ENCODE measurements at places on chromosomes 3 and 15. TPM values are rescaled to one million over a fixed set of nuclear protein-coding genes. Genes with fewer than 3 reads are reported as not detected.

Gene STXBP5L
- total RNA-seq: not detected

Gene MUC13
- not detected for total RNA-seq

Gene NEK11
- total RNA-seq: 5.0 TPM

Gene NME9
- total RNA-seq: not detected

Gene RSL24D1
- 127 TPM for total RNA-seq

Gene KNL1
- total RNA-seq: 90.1 TPM

Gene GOLGA6A
- total RNA-seq: not detected

Gene KLF15
- total RNA-seq: 0.59 TPM

Gene ZNF80
- total RNA-seq: not detected

GRCh38 chr15:63942486-63943365 is 103.6 kb downstream of the DAPK2 start:
- DNase-seq: no peak

- DNase-seq: peak; percentile 9
These were observed 13.1 kb downstream of the ARIH1 start for GRCh38 chr15:72487070-72487797.

DNA sequence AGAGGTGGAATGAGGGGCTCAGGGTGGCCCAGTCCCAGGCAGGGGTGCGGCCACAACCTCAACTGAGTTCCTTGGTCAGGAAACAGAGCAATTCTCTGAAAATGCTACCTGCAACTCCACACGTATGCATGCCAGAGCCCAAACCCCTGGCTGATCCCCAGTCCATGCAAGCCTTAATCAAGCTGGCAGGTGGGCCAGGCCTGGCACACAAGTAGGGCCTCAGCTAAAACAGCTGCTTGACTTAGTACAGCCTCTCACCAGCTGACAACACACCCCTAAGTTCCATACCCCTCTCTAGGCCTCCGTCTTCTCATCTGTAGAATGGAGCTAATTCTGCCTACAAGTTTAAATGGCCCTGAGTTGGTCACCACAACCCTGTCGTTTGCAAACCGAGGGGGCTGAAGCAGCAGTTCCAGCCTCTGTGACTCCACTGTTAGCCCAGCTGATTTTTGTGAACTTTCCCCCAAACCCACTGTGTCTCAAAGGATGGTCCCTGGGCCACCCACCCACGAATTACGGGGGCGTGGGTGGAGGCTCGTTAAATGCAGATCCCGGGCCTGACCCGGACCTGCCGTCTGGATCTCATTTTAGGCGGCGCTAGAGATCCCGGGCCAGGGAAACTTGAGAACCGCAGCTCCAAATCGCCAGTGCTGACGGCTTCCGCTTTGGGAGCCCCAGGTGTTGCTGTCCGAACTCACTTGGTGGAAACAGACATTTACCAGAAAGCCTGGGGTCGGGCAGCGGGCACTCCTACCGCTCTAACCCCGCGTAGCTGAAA is 927 bp downstream of the CHDH start:
- DNase-seq: no peak

DNA sequence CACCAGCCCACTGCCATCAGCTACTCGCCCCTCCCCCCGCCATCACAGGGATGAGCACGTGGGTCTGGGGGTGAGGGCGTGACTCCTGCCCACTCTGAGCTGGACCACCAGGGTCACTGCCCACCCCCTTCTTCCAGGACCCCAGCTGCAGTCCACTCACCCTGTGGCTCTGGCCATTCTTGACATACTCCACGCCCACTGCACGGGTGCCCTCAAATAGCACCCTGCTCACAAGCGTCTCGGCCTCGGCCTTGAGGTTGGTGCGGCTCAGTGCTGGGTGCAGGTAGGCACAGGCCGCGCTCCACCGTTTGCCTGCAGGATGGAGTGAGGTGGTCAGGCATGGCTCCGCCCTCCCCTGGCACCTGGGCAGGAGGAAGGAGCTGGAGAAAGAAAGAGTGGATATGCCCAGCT is 23.9 kb downstream of the CHDH start:
- DNase-seq: no peak

DNA sequence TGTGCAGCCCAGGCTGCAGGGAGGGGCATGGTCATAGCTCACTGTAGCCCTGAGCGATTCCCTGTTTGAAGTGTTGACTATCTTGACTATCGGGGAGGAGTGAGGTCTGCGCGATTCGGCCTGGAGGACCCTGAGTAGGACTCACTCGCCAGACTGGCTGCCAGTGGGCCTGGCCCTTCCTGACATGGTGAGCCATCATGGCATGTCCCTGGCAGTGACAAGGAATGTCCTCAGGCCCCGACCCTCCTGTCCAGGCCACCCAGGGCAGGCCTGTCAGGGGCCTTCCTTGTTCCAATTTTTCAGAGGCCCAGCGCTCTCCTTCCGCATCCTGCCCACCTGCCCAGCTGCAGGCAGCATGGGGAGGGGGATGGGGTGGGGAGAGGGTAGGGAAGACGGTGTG is 5.2 kb upstream of the OCA2 start:
- no peak for DNase-seq

DNA sequence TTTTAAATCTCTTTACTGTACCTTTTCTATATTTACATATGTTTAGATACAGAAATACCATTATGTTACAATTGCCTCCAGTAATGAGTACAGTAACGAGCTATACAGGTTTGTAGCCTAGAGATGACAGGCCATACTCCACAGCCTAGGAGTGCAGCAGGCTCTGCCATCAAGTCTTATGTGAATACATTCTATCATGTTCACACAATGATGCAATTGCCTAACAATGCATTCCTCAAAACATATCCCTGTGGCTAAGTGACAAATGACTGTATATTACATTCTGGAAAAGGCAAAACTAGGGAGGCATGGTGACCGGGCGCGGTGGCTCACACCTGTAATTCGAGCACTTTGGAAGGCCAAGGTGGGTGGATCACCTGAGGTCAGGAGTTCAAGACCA is 192.4 kb upstream of the IGF1R start:
- no peak for DNase-seq

DNA sequence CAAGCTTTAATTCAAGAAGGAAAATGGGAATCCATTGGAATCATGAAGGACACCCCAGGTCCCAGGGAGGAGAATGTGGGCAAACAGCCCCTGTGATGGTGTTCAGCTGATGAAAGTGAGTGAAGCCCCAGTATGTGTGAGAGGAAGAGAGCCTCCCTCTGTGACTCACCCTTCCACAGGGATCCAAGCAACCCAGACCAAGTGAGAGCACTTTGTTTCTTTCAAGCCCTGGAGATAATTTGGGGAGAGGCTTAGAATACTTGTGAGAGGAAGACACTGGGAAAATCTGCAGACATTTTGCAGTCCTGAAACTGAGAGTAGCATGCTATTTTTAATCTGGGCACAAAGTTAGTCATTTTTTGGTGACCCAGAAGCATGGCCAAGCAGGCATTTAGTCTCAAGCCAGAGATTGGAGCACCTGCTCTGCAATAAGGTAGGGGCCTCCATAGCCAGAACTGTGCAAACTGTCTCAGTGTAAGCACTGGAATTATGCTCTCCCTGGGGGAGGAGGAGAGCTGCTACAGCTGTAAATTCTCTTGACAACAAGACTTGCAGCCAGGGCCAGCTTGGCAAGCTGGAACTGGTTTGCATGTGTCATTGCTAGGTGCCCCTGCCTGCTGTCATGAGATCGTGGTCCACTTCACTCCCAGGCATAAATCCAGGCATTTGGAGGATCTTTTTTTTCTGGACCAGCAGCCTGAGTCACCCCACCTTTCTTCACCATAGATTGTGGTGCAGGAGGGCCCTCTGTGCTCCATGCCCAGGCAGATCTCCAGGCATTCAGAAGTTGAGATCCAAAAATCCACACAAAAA is 537.8 kb upstream of the DPPA4 start:
- no peak for DNase-seq

DNA sequence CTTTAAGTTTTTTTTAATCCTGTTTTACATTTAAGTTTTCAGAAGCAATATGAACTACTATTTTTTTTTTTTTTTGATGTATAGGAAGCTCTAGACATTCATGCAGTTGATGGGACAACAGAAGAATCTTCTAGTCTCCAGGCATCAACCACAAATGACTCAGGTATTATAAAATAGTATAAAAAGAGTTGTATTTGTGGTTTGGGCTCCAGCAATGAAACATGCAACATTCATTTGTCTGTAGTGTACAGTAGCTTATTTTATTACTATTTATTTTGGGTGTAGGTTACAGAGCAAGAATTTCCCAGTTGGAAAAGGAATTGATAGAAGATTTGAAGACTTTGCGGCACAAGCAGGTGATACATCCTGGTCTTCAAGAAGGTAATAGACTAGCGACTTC is 38.6 kb downstream of the MGA start:
- DNase-seq: peak; percentile 43

DNA sequence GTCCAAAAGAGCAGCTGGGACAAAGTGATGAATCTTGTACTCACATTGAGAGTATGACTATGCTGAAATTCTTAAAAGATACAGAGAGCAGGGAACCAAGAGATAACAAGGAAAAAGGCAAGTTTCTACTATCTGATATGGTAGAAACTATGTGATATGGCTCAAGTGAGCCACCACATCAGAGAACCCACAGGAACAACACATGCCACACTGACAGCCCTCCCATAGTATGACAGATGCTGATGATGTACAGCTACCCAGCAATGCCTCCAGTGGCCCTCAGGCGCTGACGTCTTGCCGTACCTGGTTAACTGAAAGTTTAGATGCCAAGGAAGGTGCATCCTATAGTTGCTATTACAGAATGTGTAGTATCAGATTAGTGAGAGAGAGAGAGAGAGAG is 42.4 kb downstream of the CHAC1 start:
- no peak for DNase-seq

- DNase-seq: no peak
These were observed 2.3 kb downstream of the OCA2 start for GRCh38 chr15:28096670-28097431.

GRCh38 chr15:41891226-41891625 is 2.6 kb downstream of the SPTBN5 start:
- no peak for DNase-seq

GRCh38 chr3:66748175-66748876 is 247.5 kb upstream of the LRIG1 start:
- no peak for DNase-seq

- no peak for DNase-seq
These were observed 170.3 kb upstream of the CGNL1 start for GRCh38 chr15:57205996-57206395.

- DNase-seq: no peak
These were observed 55.9 kb downstream of the PGPEP1L start for GRCh38 chr15:98951493-98952320.

- DNase-seq: no peak
These were observed 1271.7 kb upstream of the GBE1 start for GRCh38 chr3:83033133-83033532.

DNA sequence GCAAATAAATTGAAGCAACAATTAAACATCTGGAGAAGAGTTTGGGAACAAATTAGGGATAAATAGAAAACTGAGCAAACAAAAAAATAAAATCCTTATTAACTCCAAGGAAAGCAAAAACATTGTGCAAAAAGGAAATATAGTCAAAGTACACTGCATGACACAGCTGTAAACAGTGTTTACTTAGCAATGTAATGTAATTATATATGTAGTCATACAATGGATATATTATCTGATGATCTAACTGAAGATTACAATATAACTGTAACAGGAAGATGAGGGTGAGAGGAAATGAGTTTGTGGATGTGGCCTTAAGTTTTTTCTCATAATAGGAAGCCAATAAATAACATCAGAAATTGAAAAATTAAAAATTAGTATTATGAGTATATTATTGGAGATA is 42.5 kb downstream of the SCN10A start:
- no peak for DNase-seq

GRCh38 chr15:76309601-76310330 is 1.5 kb downstream of the ETFA start:
- peak; percentile 39 for DNase-seq

GRCh38 chr3:45034612-45035252 is 8.6 kb downstream of the CLEC3B start:
- DNase-seq: peak; percentile 49

- DNase-seq: no peak
These were observed 43.0 kb downstream of the CTXND1 start for GRCh38 chr15:80208758-80209734.

DNA sequence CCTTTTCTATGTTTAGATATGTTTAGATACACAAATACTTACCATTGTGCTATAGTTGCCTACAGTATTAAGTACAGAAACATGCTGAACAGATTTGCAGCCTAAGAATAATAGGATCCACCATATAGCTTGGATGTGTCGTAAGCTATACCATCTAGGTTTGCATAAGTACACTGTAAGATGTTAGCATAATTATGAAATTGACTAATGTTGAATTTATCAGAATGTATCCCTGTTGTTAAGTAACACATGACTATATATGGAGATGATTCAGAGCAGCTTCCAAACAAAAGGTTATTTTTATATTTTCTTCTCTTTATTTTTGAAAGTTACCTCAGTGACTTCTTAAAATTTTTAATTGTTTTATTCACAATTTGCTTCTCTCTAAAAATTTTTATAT is 2.4 kb downstream of the SLC28A2 start:
- DNase-seq: no peak

DNA sequence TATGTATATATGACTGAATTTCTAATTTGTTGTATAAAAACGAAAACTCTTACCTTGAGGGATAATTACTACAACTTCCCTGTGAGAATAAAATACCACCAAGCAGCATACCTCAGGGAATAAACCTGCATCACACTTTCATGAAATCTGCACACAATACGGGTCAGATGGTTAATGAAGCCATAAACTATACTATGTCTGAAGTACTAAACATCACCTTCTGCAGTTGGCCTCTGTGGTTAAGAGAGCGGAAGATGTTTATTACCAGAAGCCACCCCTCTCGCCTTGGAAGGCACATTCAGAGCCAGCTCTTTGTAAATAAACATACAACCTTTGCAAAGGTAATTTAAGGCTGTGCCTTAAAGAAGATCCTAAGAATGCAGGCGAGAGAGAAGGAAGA is 462.1 kb upstream of the NR2F2 start:
- no peak for DNase-seq

GRCh38 chr3:12822725-12823373 is 18.5 kb downstream of the RPL32 start:
- DNase-seq: peak; percentile 45

- DNase-seq: no peak
These were observed 977.6 kb downstream of the IGSF11 start for GRCh38 chr3:118057086-118057485.

DNA sequence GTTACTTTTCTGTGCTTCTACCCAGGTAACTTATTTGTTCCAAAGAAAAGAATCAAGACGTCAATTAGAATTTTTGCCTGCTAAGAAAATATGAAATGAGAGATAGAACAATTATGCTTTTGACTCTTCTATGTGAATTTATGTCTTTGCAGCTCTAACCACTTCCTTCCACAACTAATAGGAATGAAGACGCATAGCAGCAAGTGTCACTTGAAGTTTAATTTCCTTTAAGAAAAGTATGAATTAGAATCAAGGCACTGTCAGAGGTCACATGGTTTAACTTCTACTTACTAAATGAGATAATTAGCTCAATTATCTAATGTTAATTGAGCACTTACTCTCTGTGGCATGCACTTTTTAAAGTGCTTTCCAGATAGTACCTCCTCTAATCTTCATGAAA is 3.3 kb downstream of the WDR49 start:
- no peak for DNase-seq

DNA sequence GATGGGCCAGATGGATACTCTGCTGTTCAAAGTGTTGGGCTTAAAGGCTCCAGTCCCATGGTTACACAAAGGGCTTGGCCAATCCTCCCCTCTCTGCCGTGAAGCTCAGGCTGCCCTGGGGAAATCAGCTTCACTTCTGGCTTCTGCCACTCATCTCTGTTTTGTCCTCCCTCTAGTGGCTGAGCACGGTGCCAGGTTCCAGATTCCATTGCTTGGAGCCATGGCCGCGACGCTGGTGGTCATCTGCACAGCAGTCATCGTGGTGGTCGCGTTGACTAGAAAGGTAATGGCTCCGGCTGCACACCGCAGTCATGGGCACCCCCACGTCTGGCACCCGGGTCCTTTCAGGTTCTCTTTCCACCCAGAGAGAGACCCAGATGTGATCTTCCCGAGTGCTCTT is 5.6 kb downstream of the TIGIT start:
- DNase-seq: peak; percentile 68
